Urinary bladder (tissue), 4 donors: ENCODE measurements at places on chromosomes 1 and 21. TPM values are rescaled to one million over a fixed set of nuclear protein-coding genes. Genes with fewer than 3 reads are reported as not detected.

FAM163A gene
- 0.53 TPM for total RNA-seq

SMCP gene
- not detected for total RNA-seq

CLIC4 gene
- 505 TPM for total RNA-seq

NUAK2 gene
- total RNA-seq = 0.90 TPM

AADACL4 gene
- 0.37 TPM for total RNA-seq

S100B gene
- total RNA-seq = 31.9 TPM

FAM72C gene
- total RNA-seq = 0.53 TPM

ATXN7L2 gene
- 2.0 TPM for total RNA-seq

PRKAA2 gene
- total RNA-seq = 19.5 TPM

ANGPTL3 gene
- not detected for total RNA-seq

CLCA1 gene
- not detected for total RNA-seq

B3GALT2 gene
- 19.5 TPM for total RNA-seq

S100A2 gene
- 26.2 TPM for total RNA-seq

PPFIA4 gene
- 6.5 TPM for total RNA-seq

ELAPOR1 gene
- 0.74 TPM for total RNA-seq
